Caki2 (cell line): ENCODE measurements at places on chromosomes 7 and 10. TPM values are rescaled to one million over a fixed set of nuclear protein-coding genes. Genes with fewer than 3 reads are reported as not detected.

DNA sequence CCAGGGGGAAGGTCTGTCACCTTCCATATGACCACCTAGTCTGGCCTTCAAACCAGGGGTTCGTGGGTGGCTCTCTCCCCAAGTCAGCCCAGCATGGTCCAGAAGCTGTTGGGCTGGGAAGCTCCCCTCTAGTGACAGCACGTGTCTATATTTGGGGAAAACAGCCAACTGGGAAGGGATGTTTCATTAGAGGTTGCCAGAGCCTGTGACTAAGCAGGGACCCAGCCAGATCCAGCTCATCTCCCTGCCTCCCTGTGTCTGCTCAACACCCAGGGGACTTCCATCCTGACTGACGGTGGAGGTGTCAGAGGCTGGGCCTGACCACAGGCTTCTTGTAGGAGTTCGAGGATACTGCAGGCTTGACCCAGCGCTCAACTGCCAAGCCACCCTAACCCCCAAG is 10.5 kb downstream of the STYXL1 start:
- no peak for DNase-seq

GRCh38 chr10:118062798-118063238 is 16.1 kb upstream of the RAB11FIP2 start:
- DNase-seq = no peak

Gene LRRC17
- 1.5 TPM in 1 of 2 replicates, not detected in the other for total RNA-seq

DNA sequence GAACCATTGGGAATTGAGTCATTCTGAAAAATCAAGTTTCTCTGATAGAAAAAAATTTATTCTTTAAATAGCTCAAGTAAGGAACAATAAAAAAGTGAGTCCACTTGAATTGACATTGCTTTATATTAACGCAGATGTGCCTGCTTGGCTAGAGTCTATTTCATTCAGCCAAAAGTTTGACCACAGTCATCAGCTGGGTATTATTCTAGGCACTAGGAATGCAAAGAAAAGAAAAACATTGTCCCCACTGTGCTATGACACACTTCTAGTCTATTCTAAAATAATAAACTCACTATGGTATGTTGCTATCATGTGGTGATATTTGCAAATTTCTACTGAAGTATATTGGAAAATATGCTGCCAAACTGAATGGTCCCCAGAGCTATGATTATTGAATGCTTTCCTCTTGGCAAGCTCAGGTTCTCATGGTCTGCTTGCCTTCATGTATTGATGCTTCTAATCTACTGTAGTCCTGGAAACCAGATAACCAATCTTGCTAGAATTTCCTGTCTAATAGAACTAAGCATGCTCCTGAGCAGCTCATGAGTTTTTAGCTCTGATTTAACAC is 8.3 kb downstream of the SFRP4 start:
- peak; percentile 57 for DNase-seq

- DNase-seq = no peak
Measured at GRCh38 chr7:70789481-70790214, 342.3 kb upstream of the GALNT17 start.
